Hippocampal formation (tissue), 2 donors: ENCODE measurements at places on chromosomes 3 and 15.

- no peak for DNase-seq
Measured at GRCh38 chr3:15033103-15033502, 32.0 kb downstream of the MRPS25 start.

- DNase-seq = no peak
Measured at GRCh38 chr3:52402706-52403270, 42.1 kb downstream of the SEMA3G start.

- DNase-seq = no peak
Measured at GRCh38 chr3:66302288-66302687, 81.5 kb downstream of the SLC25A26 start.

DNA sequence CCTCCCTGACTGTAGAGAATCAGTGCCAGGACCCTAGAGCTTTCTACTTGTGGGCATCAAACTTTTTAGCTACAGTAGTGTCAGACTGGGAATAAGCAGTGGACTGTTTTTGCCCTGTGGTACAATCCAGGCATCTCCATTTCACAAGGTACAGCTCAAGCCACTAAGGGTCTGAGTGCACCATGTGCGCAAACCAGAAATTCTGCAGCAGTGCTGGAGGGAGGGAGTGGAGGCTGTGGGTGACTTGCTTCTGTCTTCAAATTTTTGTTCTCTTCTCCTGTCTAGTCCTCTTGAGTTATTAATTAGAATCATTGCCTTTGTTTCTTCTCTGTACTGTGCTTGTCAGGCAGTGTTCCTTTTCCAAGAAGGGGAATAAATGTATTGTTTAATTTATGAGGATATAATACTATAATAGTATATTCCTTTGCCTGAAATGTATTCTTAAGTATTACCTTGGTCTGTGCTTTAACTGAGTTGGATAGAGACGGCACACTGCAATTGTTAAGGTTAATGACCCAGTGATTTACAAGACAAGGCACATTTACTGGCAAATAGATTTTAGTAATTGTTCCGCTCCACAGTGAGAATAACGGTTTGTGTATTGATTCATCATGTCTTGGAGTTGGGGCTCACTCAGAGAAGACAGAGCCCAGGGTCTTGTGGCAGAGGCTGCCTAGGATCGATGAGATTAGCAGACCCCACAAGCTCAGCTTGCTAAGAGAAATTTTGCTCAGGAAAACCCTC, 390.6 kb upstream of the CFAP20DC start:
- DNase-seq = no peak

- no peak for DNase-seq
Measured at GRCh38 chr15:68699124-68699880, 120.5 kb downstream of the CORO2B start.

DNA sequence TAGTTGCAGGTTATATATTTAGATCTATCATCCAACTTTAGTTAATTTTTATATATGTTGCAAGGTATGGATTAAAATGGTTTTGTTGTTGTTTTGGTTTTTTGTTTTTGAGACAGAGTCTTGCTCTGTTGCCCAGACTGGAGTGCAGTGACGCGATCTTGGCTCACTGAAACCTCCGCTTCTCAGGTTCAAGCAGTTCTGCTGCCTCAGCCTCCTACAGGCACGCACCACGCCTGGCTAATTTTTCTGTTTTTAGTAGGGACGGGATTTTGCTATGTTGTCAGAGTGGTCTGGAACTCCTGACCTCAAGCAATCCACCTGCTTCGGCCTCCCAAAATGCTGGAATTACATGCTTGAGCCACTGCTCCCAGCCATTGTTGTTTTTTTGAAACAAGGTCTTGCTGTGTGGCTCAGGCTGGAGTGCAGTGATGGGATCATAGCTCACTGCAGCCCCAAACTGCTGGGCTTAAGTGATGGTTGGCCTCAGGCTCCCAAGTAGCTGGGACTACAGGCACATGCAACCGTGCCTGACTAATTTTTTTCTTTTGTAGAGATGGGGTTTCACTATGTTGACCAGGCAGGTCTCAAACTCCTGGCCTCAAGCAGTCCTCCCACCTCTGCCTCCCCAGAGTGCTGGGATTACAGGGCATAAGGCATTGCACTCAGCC, 92.0 kb downstream of the ZNF609 start:
- no peak for DNase-seq

- no peak for DNase-seq
Measured at GRCh38 chr15:90679959-90680358, 37.2 kb upstream of the BLM start.

DNA sequence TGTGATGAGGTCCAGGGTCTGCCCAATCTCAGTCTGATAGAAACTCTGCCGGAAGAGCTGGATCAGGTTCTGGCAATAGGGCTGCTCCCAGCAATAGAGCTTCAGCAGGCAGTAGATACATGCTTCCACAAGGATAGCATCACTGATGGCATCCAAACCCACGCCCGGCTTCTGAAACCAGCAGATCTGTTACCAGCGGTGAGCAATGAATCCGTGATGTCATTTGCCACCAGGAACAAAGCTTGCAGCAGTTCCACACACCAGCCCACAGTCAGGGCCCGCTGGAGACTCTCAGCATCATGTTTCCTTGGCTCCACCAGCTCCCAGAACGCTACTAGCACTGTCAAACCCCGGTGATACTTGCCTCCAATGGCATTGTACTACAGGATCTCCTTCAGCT, 19.3 kb upstream of the TTBK2 start:
- DNase-seq = no peak

DNA sequence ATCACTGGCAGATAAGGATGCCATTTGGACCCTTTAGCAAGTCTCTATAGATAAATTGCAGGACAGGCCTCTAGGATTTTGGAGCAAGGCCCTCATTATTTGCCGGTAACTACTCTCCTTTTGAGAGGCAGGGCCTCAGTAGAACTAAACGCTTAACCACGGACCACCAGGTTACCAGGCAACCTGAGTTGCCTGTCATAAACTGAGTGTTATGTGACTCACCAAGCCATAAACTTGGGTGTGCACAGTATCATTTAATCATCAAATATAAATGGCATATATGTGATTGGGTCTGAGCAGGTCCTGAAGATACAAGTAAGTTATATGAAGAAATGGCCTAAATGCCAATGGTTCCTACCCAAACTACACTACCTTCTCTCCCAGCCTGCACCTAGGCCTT, 93.2 kb downstream of the BCHE start:
- no peak for DNase-seq

DNA sequence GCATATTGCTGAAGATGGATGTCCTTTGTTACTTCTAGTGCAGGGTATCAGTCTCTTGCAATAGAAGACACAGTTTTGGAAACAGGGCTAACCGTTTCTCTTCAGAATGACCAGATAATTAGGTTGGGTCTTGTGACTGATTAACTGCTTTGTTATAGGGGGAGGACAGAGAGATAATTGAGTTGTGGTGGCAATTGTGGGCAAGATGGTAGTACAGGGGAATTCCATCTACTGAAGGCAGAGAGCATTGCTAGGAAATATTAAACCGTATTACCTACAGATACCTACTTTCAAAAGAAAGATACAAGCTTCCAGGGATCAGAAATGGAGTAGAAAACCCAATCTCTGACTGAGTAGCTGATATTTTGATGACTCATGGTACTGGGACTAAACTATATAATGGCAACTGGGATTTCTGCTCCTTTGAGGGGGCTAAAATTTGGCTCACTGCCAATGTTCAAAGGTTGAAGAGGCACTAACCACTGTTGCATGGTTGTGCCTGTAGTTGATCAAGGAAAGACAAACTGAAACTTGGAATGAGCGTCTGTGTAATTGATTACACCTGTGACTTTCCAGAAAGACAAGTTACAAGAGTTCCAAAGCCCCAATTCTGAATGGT, 4.2 kb downstream of the PRR23B start:
- DNase-seq = no peak

DNA sequence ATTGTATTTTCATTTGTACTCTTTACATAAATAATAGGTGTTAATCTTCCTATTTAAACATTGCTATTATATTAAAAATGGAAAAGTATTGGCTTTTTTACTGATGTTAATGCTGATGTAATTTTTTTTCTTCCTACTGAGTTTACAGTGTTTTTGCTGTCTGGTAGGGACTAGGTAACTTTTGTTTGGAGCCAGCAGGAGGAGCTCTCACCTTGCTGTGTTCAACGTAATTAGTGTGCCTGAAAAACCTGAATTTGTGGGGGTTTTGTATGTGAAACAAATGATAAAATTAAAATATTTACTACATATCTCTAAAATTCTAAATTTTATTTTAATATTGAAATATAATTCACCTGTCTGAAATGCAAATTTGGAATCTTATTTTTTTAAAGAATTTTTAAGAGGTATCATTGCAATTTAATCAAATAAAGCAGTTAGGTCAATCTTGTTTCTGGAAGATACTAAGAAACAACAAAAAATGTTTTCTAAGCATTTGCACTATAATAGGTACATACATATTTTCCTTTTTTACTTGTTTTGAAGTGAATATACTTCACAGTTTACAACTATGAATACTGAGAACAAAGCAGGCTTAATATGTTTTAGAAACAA, 48.8 kb downstream of the EPHA6 start:
- DNase-seq = no peak

GRCh38 chr3:62039586-62039985, 333.8 kb downstream of the FEZF2 start:
- no peak for DNase-seq

DNA sequence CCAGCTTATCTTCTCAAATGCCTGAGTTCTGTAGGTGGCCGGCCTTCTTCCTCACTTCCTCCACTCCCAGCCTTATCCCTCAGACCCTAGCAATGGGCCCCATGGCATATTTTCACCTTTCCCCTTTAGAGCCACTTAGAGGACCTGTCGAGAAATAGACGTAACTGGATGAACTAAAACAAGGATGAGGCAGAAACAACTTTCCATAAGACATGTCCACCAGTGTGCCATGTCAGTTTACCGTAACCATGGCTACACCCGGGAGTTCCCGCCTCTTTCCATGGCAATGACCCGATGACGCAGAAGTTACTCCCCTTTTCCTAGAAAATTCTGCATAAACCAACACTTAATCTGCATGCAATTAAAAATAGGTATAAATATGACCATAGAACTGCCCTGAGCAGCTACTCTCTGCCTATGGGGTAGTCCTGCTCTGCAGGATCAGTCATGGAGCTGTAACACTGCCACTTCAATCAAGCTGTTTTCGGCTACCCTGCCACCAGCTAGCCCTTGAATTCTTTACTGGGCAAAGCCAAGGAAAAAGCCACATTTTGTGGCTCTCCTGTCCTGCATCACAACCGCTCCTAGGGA, 55.1 kb upstream of the ZBTB38 start:
- no peak for DNase-seq

DNA sequence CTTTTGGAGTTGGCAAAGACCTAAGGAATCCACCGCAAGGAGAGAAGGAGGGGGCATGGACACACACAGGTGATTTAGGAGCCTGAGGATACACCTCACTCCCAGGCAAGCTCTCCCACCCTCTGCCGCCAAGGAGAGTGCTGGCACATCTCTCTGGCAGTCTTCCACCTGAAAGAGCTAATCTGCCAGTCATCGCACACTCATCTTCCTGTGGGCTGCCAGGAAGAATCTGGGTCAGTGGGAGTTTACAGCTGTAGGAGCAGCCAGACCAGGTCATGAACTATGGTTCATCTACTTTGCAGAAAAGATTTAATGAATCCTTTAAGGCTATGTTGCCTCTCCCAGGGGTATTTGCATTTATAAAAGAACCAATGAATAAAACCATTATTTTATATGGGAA, 170.6 kb upstream of the TSC22D2 start:
- DNase-seq = no peak

- DNase-seq = no peak
Measured at GRCh38 chr3:51705276-51706020, 1.4 kb upstream of the GRM2 start.

GRCh38 chr15:65926459-65926858, 57.2 kb downstream of the RAB11A start:
- DNase-seq = no peak

- no peak for DNase-seq
Measured at GRCh38 chr3:23600167-23600871, 205.4 kb upstream of the UBE2E1 start.

DNA sequence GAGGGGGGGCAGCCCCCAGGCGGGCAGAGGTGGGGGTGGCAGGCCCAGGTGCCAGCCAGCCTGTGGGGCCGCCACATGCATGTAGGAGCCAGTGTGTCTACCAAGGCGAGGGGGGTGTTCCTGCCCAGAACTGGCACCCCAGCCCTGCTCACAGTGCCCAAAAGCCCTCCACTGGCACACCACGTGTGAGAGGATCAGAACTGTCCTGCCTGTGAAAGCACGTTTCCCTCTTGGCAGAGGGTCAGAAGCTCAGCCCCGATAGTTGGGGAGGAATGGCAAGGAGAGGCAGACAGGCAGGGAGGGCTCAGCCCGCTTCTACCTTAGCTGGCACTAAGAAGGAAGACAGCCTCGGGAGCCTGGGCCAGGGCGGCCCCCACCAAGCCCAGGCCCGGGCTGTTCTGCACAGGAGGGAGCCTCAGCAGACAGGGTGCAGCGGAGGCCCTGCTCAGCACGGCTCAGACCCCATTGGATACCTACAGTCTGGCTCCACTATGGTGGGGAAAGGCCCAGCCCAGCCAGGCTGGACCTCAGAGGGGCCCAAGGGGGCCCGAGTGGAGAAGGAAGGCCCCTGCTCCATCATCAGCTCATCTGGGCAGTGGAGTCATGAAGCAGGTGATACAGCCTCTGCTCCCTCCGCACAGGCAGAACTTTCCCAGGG, 84.8 kb upstream of the LINGO1 start:
- DNase-seq = no peak

- DNase-seq = no peak
Measured at GRCh38 chr3:175479800-175480199, 620.7 kb downstream of the NAALADL2 start.

DNA sequence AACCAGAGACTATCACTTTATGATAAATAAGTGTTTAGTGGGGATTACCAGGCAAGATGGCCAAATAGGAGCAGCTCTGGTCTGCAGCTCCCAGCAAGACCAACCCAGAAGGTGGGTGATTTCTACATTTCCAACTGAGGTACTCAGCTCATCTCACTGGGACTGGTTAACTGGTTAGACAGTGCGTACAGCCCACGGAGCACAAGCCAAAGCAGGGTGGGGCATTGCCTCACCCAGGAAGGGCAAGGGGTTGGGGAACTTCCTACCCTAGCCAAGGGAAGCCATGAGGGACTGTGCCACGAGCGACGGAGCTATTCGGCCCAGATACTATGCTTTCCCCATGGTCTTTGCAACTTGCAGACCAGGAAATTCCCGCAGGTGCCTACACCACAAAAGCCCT, 171.0 kb downstream of the CTNNB1 start:
- DNase-seq = no peak

DNA sequence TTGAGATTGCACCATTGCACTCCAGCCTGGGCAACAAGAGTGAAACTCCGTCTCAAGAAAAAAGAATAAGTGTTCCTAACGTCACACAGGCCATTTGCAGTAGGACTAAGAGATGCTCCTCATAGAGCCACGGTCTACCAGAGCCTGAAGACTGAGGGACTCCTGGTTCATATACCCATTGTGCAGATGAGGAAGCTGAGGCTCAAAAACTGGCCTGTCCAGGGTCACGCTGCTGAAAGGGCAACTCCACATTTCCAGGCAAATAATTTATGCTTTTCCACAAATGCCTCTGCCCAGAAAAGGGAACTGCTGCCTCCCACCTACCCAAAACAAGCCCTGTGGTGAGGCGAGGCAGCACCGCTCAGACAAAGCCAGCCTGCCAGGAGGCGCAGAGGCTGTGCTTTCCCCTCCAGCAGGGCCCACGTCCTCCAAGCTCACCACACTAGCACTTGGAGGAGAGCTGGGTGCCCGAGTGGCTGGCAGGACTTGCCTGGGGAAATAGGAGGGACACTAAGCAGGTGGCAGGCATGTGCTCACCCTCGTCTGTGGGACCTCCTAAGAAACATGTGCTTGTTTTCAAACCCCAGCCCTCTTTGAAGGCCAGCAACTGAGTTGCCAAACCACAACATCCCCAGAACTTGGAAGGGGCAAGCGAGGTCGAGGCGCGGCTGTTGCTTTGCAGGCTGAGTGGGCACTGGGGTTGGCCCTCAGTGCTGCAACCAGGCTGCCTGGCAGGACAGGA, 195.6 kb downstream of the XXYLT1 start:
- no peak for DNase-seq
